ENCODE measurements at places on chromosomes 16 and 17.

GRCh38 chr16:65817066-65817465 lies 549.4 kb upstream of the CDH5 start:
- no peak for DNase-seq

DNA sequence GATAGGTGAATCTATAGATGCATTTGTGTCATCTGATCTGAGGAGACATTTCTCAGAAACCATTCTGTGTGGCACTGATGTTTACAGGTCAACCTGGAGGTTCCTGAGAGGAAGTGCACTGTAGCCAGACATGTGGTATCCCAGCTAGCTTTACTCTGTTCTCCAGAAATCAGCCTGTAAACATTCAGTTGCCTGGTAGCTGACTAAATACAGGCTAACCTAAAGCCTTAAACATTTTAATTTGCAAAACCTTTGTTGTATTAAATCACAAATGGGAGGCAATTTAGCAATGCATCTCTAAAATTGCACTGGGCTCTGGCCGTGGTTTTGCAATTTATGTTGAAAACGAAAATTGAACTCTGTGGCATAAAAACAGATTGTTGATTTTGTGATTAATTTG lies 207.6 kb downstream of the FTO start:
- DNase-seq = no peak

DNA sequence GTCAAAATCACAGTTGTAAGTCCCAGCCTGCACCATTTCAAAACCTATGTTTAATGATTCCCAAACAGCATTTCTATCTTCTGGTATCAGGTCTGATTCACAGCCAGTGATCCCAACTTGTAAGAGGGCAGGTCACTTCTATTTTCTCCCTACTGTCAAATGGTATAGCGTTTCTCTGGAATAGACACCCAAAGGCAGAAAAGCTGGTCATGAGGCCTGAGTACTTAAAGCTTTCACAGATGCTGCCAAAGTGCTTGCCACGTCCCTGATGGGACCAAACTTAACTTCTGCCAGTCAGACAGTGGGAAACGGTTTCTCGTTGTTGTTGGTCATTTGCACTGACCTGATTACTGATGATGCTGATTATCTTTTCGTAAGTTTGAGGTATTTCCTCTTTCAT lies 43.4 kb downstream of the CYTH1 start:
- DNase-seq = no peak

DNA sequence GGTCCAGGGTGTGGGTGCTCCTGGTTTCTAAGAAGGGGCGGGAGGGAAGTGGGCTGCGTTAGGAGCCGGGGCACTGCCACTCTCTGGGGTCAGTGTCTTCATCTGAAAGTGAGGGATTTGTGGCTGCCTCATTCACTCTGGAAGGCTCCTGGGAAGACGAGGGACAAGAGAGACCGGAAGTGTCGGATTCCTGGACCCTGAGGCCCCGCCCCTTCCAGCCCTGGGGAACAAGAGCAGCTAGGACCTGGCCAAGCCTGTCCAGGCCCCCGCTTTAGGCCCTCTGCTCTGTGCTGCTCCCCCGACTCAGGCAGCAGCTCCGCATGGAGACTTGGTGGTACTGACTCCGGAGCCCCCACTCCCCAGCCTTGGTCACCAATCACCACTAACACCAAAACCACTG lies 6.5 kb downstream of the LGALS3BP start:
- no peak for DNase-seq

GRCh38 chr16:55647798-55648197 lies 8.0 kb upstream of the SLC6A2 start:
- no peak for DNase-seq

DNA sequence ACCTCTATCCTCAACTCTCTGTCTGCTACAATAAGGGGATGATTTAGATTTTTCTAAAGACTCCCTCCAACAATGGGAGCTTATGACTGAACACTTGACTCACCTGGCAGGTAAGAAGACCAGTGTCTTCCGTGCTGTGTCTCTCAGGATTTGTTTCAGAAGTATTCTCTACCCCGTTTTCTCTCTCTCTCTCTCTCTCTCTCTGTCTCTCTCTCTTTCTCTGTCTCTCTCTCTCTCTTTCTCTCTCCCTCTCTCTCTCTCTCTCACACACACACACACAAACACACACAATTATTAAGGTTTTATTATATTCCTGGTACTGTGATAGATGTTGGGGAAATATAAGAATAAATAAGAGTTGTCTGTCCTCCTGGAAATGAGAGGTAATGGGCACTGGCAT lies 263.9 kb downstream of the TOX3 start:
- DNase-seq = no peak

DNA sequence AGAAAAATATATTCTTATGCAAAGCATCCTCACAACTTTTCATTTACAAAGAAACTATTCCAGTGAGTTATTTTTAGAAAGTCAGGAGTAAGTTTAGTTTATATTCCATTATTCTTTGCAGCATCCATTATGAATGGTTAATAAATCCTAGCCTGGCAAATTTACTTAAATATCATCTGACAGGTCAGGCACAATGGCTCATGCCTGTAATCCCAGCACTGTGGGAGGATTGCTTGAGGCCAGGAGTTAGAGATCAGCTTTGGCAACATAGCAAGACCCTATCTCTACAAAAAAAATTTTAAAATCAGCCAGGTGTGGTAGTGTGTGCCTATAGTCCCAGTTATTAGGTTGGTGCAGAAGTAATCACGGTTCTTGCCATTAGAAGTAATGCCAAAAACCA lies 12.9 kb downstream of the ESRP2 start:
- DNase-seq = no peak

- no peak for DNase-seq
Measured at GRCh38 chr17:62186841-62187240, 121.8 kb upstream of the MED13 start.

- DNase-seq = peak; percentile 69
Measured at GRCh38 chr16:87850009-87851006, 19.0 kb downstream of the SLC7A5 start.

GRCh38 chr17:77208856-77209255 lies 68.1 kb downstream of the SEC14L1 start:
- no peak for DNase-seq

GRCh38 chr17:61460796-61461585 lies 8.8 kb downstream of the TBX4 start:
- DNase-seq = no peak

- DNase-seq = no peak
Measured at GRCh38 chr16:9772526-9773225, 409.6 kb downstream of the GRIN2A start.

GRCh38 chr17:8708025-8708461 lies 36.6 kb downstream of the CCDC42 start:
- DNase-seq = no peak

- no peak for DNase-seq
Measured at GRCh38 chr17:18959845-18960240, 7.9 kb downstream of the SLC5A10 start.

DNA sequence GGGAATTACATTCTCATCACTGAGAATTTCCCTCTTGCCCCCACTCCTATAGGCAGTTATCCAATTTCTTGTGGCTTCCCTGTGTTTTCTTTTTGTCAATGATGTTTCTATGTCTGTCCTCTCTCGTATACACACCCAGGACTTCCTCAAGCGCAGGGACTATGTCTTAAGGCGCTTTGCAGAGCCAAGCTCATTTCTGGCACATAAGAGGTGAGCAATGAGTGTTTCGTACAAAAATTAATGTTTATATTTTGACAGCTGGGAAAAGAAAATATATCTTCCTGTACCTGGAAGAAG lies 947 bp downstream of the DDX42 start:
- DNase-seq = no peak

GRCh38 chr17:10226930-10227695 lies 28.7 kb upstream of the GAS7 start:
- peak; percentile 31 for DNase-seq

- DNase-seq = no peak
Measured at GRCh38 chr16:67767953-67768352, 38.4 kb downstream of the RANBP10 start.

- peak; percentile 95 for DNase-seq
Measured at GRCh38 chr17:76501018-76501826, at the start of gene RHBDF2. RHBDF2 (minus strand) TSS chr17:76501423; CDS start chr17:76481524, 19,899 bp downstream.

- DNase-seq = no peak
Measured at GRCh38 chr16:17518441-17518840, 47.7 kb upstream of the XYLT1 start.

Measured in stimulated activated CD4-positive, alpha-beta T cell treated with anti-CD3 and anti-CD28 coated beads, Interleukin-15, amount 100 ng/mL, for 48 hours (primary cell).